ENCODE measurements at places on chromosomes 6 and 20.

- DNase-seq: no peak
Observed at GRCh38 chr20:7908905-7909304, 31.4 kb downstream of the HAO1 start.

- DNase-seq: no peak
Observed at GRCh38 chr6:36488221-36488620, 45.4 kb downstream of the KCTD20 start.

DNA sequence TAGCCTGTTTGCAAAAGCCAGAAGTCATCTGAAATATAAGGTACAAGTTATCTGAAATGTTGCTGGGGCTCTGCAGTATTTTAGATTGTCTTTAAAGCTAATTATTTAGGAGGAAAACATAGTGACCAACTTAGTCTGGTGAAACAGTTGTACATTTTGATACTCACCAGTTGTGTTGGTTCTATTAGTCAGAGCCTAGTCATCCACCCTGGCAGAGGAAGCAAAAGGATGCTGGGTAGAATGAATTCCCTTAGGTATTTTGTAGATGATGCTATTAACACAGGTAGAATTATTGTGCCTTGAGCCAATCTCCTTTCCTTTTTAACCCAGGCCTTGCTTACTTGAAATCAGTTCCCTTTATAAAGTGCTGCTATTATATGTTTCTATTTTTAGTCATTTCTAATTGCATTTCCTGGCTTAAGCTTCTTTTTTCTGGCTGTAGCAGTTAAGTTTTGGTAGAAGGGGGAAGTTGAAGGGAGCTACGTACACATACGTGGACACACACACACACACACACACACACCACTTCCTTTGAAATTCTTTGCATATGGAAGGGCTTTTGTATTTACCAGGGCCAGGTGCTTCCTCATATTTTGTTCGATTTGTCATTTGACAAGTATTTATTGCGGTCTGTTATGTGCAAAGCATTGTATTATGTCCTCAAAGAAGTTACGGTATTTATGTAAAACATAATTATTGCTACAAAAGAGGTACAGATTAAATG is 82.4 kb downstream of the RTN4IP1 start:
- no peak for DNase-seq

- no peak for DNase-seq
Observed at GRCh38 chr20:24695529-24696225, 226.2 kb downstream of the SYNDIG1 start.

GRCh38 chr20:52242237-52243230 is 51.0 kb upstream of the ZFP64 start:
- DNase-seq: no peak

GRCh38 chr6:31576897-31577578 is 1.7 kb downstream of the TNF start:
- no peak for DNase-seq

GRCh38 chr6:44594481-44594880 is 207.0 kb downstream of the CDC5L start:
- DNase-seq: no peak

- peak; percentile 12 for DNase-seq
Observed at GRCh38 chr20:11676630-11677287, 240.9 kb upstream of the BTBD3 start.

DNA sequence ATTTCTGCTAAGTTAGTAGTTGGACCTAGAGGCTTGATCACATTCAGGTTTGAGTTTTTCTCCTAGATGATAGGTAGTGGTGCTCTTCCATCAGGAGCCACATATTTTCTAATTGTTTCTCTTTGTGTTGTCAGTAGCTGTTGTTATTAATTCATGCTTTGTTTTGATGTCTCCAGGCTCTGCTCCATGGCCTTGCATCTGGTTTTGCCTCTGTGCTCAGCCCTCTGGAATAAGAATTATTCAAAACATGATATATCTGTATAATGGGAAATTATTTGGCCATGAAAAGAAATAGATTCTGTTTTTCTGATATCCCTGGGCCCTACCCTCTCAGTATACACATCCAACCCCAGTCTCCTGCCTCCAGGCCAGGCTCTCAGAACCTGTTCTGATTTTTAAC is 184.8 kb downstream of the CDC5L start:
- DNase-seq: no peak

GRCh38 chr20:11296221-11296620 is 621.5 kb upstream of the BTBD3 start:
- DNase-seq: no peak

GRCh38 chr20:38957235-38957876 is 4.8 kb upstream of the DHX35 start:
- no peak for DNase-seq

DNA sequence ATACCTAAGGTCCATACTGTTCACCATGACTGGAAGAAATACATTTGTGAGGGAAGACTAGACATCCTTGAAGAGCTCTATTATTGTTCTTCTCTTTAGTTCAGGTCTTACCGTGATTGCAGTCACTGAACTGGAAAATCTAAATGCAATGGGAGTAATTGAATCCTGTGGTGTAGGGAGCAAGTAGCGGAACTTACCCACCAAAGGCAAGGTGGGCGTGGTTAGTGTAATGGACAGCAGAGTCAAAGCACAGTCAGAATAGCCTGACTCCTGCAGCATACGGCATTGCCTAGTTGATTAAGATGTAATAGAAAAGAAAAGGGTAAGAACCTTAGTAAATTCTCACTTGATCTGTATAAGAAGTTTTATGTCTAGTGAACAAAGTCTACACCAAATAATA is 679.7 kb upstream of the EPHA7 start:
- DNase-seq: no peak

GRCh38 chr6:3515669-3516068 is 58.8 kb upstream of the SLC22A23 start:
- DNase-seq: no peak

DNA sequence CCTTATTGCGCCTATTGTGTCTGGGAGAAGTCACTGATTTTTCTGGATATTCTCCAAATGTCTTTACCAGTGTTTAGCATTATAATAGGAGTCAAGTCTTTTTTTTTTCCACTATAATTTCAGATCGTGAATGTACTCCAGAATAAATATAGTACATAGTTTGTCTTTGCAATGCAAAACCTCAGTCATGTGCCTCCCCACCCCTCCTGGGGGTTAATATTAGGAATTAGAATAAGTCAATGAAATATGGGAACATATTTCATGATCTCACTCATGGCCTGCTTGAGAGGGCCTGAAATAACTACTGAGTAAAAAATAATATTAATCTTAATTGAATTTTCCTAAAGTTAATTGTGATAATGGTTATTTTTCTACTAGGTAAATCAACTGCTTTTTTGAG is 79.0 kb upstream of the TMEM170B start:
- DNase-seq: no peak

DNA sequence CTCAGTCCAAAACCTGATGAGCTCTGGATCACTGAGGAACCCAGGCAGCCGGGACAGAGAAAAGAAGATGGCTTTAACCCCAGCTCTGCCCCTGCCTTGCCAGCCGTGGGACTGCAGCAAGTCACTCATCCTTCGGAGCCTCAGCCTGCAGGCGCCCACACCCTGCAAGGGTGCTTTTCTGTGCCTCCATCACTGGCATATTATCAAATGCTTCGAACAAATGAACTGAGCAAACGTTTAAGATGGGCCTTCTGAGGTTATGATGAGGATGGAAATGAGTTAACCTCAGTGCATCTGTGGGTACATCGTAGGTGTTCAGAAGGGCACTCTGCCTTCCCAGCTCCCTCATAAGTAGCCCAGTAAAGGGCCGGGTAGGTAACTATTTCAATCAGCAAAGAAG is 79.0 kb downstream of the NFATC2 start:
- no peak for DNase-seq

DNA sequence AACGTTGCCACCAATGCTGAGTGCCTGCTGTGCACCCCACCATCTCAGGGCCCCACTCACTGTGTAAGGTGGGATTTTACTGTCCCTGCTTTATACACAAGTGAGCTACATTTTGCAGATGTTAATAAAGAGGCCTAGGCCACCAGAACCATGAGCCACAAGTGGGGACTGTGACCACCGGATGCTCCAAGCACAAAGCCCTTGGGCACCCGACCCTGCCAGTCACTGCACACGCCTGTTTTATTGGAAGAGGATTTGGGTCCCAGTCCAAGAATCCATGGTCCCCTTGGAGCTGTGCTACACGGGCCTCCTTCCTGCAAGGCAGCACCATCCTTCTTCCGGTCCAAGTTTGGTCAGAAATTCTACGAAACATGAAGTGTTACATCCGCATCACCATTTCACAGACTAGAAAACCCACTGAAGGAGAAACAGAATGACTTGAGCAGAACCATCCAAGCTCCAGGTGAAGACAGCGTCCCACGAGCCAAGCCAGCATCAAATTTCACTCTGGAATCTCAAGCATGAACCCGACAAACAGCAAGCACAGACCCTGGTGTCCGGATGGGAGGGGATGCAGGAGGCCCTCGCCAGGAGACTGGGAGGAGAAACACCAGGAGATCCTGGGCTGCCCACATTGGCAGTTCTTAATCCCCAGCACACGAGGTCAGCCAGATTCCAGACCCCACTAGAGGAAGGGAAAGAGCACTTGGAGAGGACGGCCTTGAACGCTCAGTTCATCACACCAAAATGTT is 226.9 kb downstream of the DLL1 start:
- no peak for DNase-seq

- DNase-seq: no peak
Observed at GRCh38 chr20:10854976-10855375, 181.2 kb upstream of the JAG1 start.

- no peak for DNase-seq
Observed at GRCh38 chr6:118295336-118295735, 252.8 kb upstream of the PLN start.

DNA sequence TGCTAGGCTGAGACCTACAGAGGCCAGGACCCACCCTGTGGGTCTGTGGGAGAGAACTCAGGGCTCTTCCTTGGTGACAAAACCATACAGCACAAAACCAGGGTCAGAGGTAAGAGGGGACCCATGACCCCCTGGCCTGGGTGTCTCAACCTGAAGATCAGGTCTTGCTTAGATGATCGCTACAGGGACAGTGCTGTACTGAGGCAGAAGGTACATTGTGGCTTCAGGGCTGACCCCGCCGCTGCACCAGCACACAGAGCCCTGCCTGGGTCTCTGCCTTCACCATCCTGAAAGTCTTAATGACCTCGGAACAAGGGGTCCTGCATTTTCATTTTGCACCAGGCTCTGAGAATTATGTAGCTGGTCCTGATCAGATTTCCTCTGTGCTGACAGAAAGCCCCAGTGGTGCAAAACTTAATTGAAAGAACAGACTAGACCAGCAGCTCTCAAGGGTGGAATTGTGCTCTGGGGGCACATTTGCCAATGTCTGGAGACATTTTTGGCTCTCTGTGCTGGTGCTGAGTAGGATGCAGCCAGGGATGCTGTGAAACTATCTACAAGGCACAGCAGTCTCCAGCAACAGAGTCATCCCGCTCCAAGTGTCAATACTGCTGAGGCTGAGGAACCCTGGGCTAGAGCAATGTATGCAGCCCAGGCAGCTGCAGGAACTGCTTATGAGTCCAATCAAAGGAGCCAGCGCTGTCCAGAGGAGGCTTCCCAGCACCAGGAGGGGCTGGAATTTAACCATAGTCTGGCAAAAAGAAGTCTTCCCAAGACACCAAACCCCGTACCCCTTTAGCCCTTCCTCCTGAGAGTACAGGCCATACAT is 254.9 kb downstream of the ERMARD start:
- no peak for DNase-seq

- no peak for DNase-seq
Observed at GRCh38 chr20:35539756-35540212, 2.1 kb upstream of the ERGIC3 start.

GRCh38 chr20:1833728-1834726 is 61.2 kb upstream of the SIRPA start:
- no peak for DNase-seq

DNA sequence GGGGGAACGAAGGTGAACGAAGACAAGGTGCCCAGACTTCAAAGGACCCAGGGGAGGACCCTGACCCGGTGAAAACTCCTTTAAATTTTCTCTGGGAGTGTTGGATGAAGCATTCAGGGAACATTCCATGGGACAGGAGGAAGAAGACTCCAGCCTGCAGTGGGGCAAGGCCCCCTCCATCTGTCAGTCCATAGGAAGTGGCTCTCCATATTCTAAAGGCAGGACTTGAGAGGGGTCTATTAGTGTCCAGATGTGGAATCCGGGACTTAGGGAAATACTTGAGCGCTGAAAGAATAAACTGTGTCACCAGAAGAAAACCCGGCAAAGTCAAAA is 3.2 kb upstream of the BPIFA2 start:
- DNase-seq: no peak

DNA sequence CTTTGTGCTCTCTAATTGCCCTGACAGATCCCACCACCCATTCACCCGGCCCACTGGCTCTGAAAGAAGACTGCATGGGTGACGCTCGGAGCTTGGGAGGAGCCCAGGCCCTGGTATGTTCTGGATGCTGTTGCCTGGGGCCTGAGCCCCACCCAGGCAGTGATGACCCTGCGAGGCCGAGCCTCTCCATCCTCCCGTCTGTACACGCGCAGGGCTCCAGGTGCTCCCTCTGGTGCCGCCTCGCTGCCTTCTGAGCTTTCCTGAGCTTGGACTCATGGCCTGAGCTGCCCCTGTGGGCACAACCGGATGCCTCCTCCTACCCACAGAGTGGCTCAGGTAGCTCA is 61.2 kb downstream of the STK35 start:
- no peak for DNase-seq

GRCh38 chr6:130679684-130680083 is 147.5 kb upstream of the SMLR1 start:
- no peak for DNase-seq

DNA sequence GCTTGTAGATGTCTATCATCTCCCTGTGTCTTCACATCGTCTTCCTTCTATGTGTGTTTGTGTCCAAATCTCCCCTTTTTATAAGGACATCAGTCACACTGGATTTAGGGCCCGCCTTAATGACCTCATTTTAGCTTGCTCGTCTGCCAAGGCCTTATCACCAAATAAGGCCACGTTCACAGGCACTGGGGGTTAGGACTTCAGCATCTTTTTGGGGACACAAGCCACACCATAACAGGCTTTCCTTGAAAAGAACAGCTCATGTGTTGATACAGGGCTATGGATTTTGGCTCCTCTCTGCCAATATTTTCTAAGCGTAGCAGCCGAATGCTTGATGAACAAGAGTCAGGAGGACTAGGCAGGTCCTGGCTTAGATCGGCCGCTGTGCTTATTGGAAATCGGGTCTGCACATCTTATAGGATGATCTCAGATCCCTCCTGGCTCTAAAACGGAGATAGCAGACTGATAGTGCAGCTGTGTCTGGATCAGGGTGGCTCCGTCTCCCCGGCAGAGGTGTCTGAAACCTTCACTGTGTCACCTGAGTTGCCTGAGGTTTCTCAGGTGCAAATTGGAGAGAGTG is 16.2 kb upstream of the TMEM181 start:
- DNase-seq: no peak

DNA sequence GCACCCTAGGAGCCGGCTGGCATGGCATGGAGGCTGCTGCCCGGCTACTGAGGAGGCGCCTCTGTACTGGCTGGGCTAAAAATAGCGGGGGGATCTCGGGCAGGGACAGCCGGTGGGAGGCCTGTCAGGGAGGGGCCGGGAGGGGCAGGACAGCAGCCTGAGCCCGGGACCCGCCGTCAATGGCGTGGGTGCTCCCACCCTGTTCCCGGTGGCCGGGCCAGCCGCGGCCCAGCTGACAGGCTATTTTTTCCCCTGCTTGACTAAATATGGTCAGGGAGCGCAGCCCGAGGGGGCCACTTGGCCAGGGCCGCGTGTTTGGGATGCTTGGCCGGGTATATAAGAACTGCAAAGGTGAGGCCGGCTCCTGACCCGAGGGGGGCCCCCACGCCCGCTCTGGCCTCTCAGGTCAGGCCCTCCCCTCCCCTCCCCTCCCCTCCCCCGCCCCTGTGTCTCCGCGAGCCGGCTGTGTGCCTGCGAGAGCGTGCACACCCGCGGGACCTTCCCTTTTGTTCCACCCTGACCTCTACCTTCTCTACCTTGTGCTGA is 74.4 kb upstream of the GATA5 start:
- DNase-seq: no peak

- DNase-seq: no peak
Observed at GRCh38 chr6:97465877-97466561, 183.0 kb upstream of the MMS22L start.

All from stimulated activated CD4-positive, alpha-beta T cell treated with anti-CD3 and anti-CD28 coated beads, Interleukin-2, amount 100 ng/mL, for 48 hours (primary cell).